ENCODE measurements at places on chromosomes 13 and 19.
A peak's percentile ranks its signal among the peaks of the same experiment; 100 is the strongest.

GRCh38 chr13:77846173-77846572 lies 72.5 kb downstream of the EDNRB start:
- DNase-seq, result peak; percentile 15

GRCh38 chr13:109454167-109454917 lies 332.0 kb downstream of the IRS2 start:
- no peak for DNase-seq

- DNase-seq, result peak; percentile 53
Observed at GRCh38 chr19:56015756-56016155, 29.2 kb downstream of the NLRP5 start.

GRCh38 chr19:6588508-6589345 lies 2.2 kb downstream of the CD70 start:
- peak; percentile 42 for DNase-seq

- peak; percentile 93 for DNase-seq
Observed at GRCh38 chr19:55452749-55453346, 8.6 kb downstream of the ISOC2 start.

- no peak for DNase-seq
Observed at GRCh38 chr19:19948800-19949199, 48.1 kb downstream of the ZNF93 start.

- DNase-seq, result no peak
Observed at GRCh38 chr13:36891752-36892151, 28.3 kb downstream of the SMAD9 start.

GRCh38 chr13:29920025-29920643 lies 69.7 kb upstream of the UBL3 start:
- no peak for DNase-seq

DNA sequence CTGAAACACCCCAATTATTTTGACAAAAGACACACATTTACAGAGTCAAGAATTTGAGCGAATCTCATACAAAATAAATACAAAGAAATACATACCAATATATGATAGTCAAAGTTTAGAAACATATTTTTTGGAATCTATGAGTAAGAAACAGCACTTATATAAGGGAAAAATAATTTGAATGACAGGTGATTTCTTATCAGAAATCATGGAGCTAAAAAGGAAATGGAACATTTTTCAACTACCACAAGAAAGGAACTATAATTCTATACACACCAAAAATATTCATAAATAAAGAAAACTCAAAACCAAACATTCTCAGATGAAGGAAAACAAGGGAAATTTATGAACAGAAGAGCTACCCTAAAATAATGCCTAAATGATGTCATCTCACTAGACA lies 1226.6 kb downstream of the PCDH9 start:
- DNase-seq, result no peak

- peak; percentile 41 for DNase-seq
Observed at GRCh38 chr19:45901912-45902650, at the start of gene MYPOP. TSS of gene MYPOP (minus strand) at chr19:45902613. CDS start at chr19:45901773, 840 bp downstream.

GRCh38 chr13:88144580-88144979 lies 473.4 kb downstream of the SLITRK5 start:
- no peak for DNase-seq

DNA sequence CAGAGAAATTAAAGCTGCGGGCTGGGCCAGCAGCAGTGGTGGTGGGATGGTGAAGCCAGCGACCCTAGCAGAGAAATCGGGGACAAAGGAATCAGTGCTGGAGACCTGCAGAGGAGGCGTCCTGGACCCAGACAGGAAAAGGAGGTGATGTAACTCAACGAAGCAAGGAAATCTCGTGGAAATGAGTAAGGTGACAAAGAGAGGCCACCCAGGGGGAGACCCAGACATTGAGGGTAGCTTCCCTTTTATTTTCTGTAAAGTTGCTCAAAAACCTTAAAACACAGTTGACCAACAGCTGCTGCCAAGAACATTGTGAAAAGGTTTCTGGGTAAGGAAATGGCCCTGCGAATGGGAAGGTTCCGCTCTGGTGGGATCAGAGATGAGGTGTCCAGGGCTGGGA lies 13.3 kb upstream of the RETN start:
- no peak for DNase-seq

- no peak for DNase-seq
Observed at GRCh38 chr19:11848200-11848593, 329 bp upstream of the ZNF439 start.

DNA sequence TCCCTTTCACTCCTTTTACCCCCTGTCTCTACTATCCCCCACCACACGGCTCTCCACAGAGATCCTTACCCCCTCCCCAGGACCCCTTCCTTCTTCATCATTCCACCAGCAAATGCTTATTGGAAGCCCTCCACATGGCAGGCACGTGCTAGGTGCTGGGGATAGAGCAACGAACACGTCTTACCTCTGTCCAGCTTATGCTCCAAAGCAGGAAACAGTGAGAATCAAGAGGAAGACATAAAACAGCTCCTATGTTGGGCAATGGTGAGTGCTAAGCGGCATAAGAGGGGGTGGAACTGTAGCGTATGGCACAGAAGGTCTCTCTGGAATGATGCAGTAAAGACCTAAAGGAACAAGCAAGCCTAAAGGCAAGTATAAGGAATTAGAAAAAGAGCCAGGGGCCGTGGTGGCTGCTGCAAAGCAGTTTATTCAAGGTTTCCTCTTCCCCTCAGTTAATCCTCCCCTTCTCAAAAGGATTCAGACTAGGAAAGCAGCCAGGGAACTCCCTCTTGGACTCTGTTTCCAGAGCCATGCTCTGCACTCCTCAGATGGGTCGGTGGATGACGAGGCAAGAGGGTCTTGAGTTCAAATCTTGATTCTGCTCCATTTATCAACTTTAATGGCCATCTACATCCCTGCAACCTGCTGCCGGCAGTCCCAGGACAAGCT lies 289.4 kb downstream of the FOXO1 start:
- DNase-seq, result no peak

DNA sequence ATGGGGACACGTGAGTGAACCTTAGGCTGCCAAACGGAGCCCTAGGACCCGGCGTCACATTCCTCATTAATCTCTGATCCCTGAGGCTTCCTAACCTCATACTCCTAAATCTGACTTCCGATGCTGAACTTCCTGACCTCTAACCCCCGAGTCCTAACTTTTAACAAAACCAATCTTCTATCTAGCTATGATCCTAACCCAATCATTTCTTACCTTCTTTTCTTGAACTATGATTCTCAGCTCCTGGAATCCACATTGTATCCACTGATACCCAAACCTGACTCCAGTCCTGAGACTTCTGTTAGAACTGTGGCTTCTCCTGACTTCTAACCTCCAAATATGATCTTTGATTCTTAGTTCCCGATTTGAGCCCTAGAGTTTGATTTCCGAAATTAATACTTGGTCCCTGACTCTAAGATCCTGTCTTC lies 447 bp downstream of the NFKBIB start:
- DNase-seq, result no peak

GRCh38 chr19:5050067-5050656 lies 81.2 kb downstream of the KDM4B start:
- no peak for DNase-seq

DNA sequence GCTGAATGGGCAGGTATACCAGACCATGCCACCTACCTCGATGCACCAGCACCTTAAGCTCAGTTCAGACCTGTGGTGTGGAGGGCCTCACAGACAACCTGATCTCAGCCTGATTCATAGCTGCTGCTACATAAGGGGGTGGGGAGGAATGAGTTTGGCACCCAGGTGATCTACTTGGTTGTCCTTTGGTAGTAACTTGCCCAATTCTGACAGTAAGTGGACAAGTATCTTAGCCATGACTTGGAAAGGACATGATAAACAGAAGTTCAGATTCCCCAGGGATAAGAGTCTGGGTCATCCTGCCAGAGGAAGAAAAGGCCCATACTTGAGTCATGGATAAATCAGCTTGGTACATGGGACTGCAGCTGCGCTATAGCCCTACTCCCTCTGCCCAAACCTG lies 28.4 kb upstream of the SOHLH2 start:
- DNase-seq, result no peak

- DNase-seq, result peak; percentile 81
Observed at GRCh38 chr13:42110410-42111155, 62.1 kb downstream of the DGKH start.

GRCh38 chr19:8158411-8159074 lies 9.2 kb upstream of the FBN3 start:
- DNase-seq, result peak; percentile 95

Measured in hematopoietic multipotent progenitor cell treated with erythropoietin and hydrocortisone succinate and interleukin-3 and kit ligand, for 6 days (in vitro differentiated cells).